ENCODE measurements at places on chromosomes 7 and 10.
A peak's percentile ranks its signal among the peaks of the same experiment; 100 is the strongest.

DNA sequence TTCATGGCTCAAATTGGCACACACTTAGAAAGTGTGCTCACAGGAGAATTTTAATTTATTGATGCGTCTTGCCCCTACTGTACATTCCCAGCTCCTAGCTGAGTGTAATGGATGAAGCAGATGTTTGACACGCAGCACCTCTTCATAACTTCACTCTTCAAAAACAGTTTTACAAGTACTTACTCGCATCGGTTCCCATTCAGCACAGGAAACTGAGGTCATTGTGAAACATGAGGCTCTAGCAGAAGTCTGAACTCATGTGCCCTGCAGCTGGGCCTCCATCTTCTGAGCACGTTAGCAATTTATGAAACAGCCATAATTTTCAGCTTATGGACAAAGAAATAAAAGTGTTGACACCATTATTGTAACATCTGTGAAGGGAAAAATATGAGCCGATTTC lies 558.9 kb upstream of the MGMT start:
- no peak for DNase-seq

DNA sequence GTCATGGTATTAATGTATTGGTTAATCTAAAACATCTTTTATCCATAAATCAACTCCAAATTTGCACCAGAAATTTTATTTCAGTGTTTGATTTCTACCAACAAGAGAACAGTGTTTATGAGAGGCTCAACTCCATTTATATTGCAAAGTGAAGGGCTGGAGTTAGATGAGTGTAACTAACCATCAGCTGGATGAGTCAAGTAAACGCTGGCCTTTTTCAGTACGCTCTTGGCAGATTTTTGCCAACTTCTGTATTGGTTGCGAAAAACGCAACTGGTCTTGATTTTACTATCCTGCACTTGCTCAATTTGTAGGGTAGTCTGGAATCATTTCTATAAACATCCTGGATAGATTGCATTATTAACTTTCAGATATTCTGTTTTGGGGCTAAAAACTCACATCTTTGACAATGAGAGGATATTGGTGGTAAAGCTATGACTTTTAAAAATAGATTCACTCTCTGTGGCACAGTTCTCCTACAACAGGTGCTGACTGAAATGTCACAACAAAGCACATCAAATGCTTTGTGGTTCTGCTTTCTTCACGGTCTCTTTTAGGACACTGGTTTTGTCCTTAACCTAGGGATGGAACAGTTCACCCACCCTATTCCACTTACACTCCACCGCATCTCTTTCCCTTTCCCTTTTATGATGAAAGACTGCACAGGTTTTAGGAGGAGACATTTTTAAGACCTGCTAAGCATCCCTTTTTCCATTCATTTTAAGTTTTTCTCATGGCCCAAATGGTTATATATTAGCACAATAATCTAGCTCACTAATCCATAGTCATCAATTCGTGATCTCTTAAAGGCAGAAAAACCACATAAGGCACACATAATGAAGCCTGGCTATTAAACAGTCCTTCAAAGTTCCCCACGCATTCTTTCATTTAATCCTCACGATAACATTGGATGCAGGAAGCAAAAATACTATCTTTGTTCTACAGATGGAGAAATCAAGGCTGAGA lies 12.8 kb downstream of the CACNA2D1 start:
- no peak for DNase-seq

- DNase-seq, result no peak
Observed at GRCh38 chr10:101588879-101589278, 758 bp downstream of the DPCD start.

- no peak for DNase-seq
Observed at GRCh38 chr10:32957341-32958084, 517 bp downstream of the ITGB1 start.

- no peak for DNase-seq
Observed at GRCh38 chr10:96703358-96703757, 17.0 kb downstream of the PIK3AP1 start.

DNA sequence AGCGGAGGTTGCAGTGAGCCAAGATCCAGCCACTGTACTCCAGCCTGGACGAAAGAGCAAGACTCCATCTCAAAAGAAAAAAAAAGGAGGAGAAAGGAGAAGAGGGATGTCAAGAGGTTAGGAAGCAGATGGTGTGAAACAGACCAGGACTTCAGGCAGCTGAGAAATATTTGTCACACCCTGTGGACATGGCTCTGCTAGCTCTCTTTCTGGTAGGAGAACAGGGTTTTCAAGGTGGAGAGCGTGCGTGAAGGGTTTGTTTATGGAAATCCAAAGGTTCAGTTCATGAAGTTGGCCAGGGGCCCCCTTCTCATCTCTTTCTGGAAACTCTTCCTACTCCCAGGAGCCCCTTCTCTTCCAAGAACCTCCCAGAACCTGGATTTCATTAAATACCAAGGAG lies 110.8 kb upstream of the GALNT17 start:
- DNase-seq, result no peak

GRCh38 chr10:70564901-70565351 lies 37.6 kb downstream of the PRF1 start:
- DNase-seq, result no peak

- DNase-seq, result no peak
Observed at GRCh38 chr7:50631639-50632038, 66.4 kb upstream of the DDC start.

DNA sequence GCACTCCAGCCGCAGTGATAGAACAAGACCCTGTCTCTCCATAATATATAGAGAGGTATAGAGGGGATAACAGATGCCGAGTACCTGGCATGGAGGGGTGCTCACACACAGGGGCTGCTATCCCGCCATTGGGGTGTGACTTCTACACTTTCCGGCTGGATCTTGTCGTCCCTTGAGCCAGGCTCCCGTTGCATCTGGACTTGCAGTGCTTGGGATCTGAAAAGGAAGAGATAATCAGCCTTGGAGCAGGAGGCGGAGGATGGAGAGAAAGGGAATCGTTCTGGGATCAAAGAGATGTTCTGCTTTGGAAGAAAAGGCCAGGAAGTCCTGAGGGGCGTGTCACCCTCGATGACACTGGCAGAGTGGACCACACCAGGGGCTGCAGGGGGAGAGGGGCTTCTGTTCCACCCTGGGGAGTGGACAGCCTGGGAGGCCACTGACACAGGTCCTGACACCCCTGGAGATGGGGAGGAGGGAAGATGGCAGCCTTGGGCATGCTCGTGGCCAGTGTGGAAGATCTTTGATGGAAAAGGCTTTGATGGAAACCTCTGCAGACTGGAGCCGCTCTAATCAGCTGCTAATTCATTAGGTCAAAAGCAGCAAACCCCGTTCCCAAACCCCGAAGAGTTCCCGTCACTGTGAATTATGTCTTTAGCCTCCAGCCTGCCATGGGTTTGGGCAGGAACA lies 85.1 kb downstream of the CARD11 start:
- DNase-seq, result no peak

- DNase-seq, result no peak
Observed at GRCh38 chr10:61951144-61951483, 49.6 kb downstream of the ARID5B start.

DNA sequence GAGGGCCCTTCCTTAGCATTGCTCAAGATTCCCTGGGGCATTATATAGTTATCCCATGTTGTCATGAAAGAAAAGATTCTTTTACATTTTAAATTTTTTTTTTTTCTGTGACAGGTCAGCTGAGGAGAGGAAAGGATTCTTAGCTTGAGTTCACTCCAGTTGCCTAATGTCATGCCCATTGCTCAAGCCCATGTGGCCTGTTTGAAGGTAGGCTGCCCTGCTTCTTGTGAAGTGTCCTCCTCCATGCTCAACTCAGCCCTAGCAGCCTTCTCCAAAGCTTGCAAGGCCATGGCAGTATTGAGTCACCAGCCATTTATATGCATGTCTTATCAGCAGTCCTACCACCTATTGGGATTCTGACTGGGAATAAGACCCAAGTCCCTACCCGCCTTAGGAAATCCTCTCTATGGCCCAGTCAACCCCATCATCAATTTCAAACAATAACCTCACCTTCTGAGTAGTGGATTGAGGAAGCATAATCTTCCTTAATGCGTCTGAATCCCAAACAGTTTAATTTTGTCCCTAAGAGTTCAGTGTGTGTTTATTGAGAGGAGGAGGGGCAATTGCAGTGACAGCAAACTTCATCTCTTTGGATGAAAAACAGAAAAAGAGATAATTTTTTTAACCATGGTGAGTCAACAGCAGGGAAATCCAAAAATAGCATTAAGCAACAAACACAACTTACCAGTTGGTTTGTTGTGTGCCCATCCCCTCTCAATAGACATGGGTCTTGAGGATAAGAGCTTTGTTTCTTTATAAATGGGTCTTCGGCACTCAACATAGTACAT lies 38.6 kb upstream of the WASL start:
- no peak for DNase-seq

GRCh38 chr10:3486346-3487065 lies 298.5 kb downstream of the KLF6 start:
- peak; percentile 36 for DNase-seq

GRCh38 chr7:14691597-14692203 lies 210.9 kb downstream of the DGKB start:
- peak; percentile 57 for DNase-seq

GRCh38 chr10:77016278-77016815 lies 621.3 kb downstream of the KCNMA1 start:
- no peak for DNase-seq

- DNase-seq, result no peak
Observed at GRCh38 chr10:124693801-124694416, 50.3 kb downstream of the FAM53B start.

GRCh38 chr7:157660971-157661610 lies 324.3 kb downstream of the DNAJB6 start:
- no peak for DNase-seq
